HCT116 (cell line): ENCODE measurements at places on chromosomes 3 and 15.

GRCh38 chr3:167919590-167919989, 176.1 kb downstream of the GOLIM4 start:
- DNase-seq, result no peak

GRCh38 chr15:63856711-63857460, 23.1 kb upstream of the HERC1 start:
- DNase-seq, result no peak

DNA sequence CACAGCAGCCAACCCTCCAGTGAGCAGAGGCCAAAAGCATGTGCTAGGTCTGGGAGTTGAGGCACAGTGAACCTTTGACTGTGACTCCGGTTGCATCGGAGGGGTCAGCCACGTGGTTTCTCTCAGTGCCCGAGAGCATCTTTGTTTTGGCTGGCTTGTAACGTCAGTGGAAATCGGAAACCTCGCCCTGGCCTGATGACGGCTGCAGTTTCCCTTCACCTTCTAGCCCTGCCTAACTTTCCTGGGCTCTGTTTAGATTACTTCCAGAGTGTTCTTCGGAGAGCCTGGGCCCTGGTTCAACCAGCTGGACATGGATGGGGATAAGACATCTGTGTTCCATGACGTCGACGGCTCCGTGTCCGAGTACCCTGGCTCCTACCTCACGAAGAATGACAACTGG, 56.6 kb downstream of the MESD start:
- no peak for DNase-seq

GRCh38 chr3:191873736-191874135, 412.8 kb downstream of the PYDC2 start:
- DNase-seq, result no peak

GRCh38 chr15:45637141-45637540, 2.3 kb downstream of the SQOR start:
- no peak for DNase-seq

DNA sequence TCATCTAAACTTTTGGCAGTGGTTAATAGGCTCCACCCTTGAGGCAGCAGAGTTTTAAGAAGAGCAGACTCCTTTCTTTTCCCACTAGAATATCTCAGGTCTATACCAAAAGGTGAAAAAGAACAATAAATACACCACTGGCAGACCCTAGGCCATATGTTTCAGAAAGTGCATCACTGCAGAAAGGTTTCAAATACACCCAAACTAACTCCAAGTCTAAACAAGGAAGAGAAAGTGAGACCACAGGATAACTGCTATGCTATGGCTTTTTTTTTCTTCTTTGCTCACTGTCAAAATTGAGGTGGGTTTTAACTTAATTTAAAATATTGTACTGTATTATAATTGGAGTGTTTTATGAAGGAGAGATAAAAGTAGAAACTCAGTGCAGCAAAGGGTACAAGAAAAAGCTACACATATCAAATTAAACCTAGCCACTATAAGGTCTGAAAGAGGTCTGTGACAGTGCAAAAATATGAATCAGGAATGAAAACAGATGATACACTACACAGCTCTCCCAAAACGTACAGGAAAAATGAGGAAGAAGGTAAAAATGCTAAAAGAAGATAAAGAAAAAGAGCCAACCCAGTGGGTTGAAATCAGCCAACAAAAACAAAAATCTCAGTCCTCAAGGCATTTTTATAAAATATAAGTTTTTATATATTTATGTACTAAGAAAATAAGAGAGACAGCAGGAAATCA, 8.4 kb downstream of the SNX4 start:
- DNase-seq, result no peak

DNA sequence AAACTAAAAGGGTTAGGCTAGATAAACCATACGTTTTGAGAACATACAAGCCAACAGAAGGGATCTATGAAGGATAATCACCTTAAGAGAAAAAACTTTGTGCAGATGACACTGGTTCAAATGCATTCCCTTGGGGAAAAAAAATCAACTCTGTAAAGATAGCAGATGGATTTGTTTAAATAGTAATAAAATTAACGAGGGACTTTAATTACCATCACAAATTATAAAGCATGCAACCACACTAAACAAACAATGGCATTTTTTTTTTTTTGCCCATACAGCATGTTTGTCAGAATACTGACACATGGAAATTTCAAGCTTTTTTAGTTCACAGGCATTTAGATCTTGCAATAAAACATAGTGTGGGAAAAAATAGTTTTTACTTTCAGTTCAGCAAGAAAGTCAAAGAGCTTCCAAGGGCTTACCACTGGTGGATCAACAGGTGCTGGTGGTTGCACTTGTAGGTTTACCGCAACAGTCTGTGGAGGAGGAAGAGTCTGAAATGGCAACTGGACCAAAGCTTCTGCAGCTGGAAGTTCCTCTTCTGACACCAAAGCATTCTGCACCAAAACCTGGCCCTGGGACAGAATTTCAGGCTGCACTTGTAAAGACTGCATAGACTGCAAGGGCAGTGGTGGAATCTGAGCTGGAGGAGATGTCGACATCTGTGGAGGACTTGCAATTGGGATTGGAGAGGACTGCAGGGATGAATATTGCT, 53.1 kb downstream of the PHC3 start:
- DNase-seq, result no peak

DNA sequence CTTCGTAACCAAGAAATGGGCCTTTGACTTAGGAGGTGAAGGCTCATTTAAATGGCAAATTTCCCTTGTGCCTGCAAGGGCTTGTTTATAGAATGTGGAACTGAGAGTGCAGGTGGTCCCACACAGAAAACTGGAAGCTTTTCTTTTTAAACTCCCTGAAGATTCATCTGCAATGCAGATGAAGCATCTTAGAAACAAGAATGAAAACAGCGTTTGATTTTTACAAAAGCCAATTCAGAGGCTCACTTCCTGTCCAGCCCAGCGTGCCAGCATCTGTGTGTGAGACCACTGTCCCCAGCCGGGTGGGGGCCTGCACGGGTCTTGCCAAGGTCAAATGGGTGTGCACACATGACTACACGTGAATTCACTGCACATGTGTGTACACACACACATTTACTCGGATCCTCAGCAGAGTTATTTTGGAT, 94.7 kb downstream of the LINGO1 start:
- DNase-seq, result no peak

GRCh38 chr3:36075491-36075890, 304.8 kb upstream of the STAC start:
- no peak for DNase-seq

DNA sequence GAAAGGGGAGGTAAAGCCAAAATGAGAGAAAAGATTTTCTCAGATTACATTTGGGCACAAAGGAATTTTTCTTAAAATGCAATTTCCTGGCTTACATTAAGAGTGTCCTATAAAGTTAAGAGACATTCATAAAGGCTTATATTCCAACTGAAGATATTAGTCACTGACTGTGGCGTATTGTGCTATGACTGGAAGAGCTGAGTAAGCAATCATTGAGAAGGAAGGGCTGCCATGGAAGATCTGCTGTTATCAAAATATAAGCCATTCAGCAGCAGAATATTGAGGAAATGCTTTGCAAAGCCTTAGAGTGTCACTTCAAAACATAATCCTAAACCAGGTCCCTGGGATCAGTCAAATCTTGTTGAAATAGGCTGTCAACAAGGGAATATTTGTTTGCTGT, 593.9 kb downstream of the TUSC7 start:
- DNase-seq, result no peak

DNA sequence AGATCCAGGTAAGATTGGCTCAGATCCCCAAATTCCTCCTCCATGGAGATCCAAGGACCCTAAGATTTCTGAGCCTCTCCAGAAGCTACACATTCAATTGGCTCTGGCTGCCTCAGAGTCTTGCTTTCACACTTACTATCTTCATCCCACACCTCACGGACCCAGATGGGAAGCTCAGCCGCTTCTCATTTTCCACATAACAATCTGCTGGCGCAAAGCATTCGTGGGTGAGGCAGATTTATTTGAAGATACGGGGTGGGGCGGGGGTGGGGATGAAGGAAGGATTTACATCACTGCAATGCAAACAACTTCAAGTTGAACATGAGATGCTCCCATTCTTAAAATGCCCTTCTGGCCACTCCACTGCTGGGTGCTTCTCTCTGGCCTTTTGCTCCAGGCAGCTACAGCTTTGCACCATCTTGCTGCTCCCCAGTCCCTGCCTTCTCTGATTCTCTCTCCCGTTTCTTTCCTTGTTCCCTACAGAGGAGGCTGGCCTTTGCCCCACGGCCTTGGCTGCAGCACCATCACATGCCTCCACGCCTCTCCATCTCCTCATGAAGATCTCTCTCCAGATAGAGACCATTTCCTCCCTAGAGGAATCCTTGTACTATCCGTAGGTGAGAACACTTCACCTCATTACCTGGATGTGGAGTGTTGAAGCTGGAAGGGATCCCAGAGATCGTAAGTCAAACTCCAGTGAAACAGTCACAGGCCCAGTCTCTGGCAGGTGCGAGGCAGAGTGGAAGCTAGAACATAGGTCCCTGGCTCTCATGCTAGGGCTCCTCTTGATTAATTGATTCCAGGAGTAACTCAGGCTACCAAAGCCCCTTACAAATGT, 175.9 kb downstream of the RPLP1 start:
- DNase-seq, result no peak

- no peak for DNase-seq
Observed at GRCh38 chr3:113104357-113105092, 106.8 kb upstream of the BOC start.

DNA sequence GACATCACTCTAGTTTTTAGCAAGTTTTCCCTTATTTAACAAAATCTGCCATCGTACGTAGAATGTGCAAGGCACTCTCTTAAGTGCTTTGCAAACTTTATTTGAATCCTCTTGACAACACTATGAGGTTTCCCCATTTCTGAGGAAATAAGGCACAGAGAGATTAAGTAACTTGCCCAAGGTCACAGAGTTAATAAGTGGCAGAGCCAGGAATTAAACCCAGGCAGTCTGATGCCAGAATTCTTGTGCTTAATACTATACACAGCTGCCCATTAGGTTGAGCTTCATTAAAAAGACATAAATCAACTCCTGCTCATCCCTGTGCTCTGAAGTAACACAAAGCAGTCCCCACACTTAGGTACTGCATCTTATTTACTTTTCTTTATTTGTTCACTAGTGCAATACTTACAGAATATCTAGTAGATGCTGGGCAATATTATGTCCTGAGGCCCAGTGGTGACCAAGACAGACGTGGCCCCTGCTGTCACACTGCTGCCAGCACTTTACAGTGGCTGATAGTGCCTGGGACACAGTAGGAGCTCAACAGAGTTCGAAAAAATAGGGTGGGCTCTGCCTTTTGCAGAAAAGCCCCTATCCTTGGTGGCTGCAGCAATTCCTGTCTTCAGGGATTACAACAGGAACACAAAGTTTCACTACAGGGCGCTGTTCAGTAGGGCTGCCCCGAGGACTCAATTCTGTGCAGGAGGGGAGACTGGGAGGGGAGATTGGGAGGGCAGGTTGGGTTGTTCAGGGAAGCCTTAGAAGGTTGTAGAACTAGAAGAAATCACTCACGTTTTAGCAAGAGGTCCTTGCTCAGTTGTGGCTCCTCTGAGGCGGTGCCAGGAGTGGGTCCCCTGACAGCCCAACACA, 138.3 kb upstream of the TPM1 start:
- no peak for DNase-seq

GRCh38 chr15:50028326-50028725, 90.7 kb downstream of the ATP8B4 start:
- DNase-seq, result no peak
